ENCODE measurements at places on chromosomes 12 and 14. TPM values are rescaled to one million over a fixed set of nuclear protein-coding genes. Genes with fewer than 3 reads are reported as not detected.

Gene CMKLR1
- total RNA-seq, result 0.66 TPM

Gene CLEC1A
- total RNA-seq, result not detected

DNA sequence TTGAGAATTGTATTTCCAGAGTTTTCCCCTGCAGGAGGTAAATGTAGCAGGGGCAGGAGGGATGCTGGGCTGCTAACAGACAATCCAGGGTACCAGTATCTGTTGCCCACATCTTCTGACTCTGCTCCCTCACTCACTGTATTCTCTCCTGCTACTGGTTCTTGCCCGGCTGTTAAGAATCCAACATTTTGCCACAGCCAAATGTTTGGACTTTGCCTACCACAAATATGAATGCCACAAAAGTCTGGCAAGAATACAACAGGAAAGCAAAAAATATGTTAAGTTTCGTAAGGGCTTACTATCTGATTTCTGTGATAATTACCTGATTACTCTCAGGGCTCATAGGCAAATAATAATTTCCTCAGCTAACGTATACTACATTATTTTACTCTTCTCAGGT is 160.0 kb downstream of the BCAT1 start:
- DNase-seq, result no peak

- no peak for DNase-seq
Observed at GRCh38 chr12:66648033-66648735, 30.7 kb downstream of the GRIP1 start.

- no peak for DNase-seq
Observed at GRCh38 chr14:20356422-20356821, 13.0 kb downstream of the PARP2 start.

GRCh38 chr14:100994756-100995330 is 91.3 kb upstream of the RTL1 start:
- DNase-seq, result no peak

DNA sequence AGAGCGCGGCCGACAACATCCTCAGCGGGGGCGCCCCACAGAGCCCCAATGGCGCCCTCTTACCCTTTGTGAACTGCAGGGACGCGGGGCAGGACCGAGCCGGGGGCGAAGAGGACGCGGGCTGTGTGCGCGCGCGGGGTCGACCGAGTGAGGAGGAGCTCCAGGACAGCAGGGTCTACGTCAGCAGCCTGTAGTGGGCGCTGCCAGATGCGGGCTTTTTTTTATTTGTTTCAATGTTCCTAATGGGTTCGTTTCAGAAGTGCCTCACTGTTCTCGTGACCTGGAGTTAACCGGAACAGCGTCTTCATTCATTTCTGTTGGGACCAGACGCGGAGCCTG is 103.8 kb upstream of the FKBP4 start:
- DNase-seq, result peak; percentile 82

DNA sequence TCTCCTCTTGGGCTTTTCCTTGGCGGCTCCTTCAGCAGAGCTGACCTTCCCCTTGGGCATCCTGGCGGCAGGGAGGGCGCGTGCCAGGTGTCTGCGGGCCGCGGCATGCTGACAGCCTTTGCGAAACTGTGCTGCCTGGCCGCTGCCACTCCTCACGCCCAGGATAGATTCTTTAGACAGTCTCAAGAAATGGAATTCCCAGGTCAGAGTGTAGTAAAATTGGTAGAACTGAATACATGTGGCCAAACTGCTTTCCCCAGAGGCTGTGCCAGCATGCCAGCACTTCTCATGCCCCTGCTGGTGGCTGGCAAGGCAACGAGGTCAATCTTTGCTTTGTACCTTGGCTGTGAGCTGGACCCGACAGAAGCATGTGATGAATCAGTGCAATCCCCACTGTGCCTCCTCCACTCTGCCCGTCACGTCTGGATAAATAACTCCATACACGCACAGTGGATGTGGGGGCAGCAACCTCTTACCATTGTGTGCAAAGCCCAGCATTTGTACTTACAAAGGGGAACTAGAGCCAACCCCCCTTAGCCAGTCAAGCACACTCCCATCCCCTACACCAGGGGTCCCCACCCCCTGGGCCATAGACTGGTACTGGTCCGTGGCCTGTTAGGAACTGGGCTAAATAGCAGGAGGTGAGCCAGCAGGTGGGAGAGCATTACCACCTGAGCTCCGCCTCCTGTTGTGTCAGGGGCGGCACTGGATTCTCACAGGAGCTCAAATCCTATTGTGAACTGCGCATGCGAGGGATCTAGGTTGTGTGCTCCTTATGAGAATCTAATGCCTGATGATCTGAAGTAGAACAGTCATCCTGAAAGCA is 90.9 kb downstream of the ACTN1 start:
- DNase-seq, result no peak

GRCh38 chr14:37147310-37147880 is 25.0 kb downstream of the SLC25A21 start:
- no peak for DNase-seq

DNA sequence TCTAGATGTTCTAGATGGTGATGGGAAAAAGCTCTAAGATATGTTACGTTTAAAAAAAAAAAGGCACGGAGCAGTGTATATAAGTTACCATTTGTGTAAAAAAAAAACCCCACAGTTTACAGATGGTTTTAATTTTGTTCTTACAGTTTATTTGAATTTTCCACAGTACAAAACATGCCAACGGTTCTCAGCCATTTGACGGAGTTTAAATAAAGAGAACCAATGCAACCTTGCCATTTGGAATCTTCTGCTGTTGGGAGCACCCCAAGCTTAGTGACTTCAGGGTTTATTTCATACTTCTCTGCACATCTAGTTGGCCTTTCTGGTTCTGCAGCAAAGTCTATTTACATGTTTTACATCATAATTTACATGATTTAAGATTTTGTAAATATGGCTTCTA is 7.7 kb upstream of the HPD start:
- no peak for DNase-seq

Measured in H9 (cell line).